ENCODE measurements at places on chromosomes 4 and X.

DNA sequence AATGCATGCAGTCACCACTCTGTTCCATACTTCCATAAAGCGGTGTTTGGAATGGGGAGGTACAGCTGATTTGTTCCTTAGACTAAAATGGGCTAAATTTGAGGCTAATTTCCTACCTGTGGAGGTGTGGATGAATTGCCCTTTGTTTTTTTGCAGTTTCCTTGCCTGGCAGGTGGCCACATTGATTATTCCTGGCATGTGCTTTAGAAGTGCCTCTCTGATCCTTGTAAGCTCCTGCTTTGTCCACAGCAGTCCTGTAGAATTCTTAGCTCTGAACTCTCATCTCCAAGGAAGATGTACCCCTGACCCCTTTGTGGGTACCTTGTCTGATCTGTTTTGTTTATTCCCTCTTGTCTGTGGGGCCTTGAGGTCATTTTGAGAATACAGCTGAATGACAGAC lies 136.8 kb downstream of the ADGRL3 start:
- H3K27ac ChIP-seq, result no peak overlapping the region
- H3K27me3 ChIP-seq, result no peaks in the 10 kb centered on the region
- no peaks in the 10 kb centered on the region for H3K36me3 ChIP-seq
- H3K4me3 ChIP-seq, result no peak overlapping the region

DNA sequence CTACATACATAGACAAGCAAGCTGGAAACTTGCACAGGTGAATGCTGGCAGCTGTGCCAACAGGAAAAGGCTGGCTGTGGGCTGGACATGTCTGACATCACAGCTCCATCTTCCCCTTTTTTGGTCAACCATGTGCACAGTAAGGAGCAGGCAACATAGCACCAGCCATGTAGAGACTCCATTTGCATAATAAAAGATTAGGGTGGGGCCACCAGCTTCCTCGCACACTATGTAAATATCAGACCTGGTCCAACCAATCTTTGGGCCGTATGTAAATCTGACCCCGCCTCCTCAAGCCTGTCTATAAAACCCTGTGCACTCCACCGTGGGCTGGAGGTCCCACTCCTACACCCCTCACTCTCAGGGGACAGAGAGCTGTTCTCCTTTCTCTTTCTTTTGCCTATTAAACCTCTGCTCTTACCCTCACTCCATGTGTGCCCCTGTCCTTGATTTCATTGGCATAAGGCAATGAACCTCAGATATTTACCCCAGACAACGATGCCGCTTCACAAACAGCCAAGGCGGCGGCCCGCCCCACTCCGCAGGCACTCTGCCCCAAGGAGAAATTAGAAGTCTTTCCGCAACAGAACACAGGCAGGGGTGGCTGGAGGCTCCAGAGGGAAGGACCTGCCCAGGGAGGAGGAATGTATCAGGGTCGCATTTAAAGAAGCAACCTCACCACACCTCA lies 862.2 kb downstream of the TRIML1 start:
- no peak for DNase-seq
- no peaks in the 10 kb centered on the region for H3K4me1 ChIP-seq
- H3K36me3 ChIP-seq, result no peaks in the 10 kb centered on the region
- no peak overlapping the region for H3K27ac ChIP-seq

- no peak for DNase-seq
- H3K4me3 ChIP-seq, result no peak overlapping the region
- no peaks in the 10 kb centered on the region for H3K27me3 ChIP-seq
- no peak overlapping the region for H3K27ac ChIP-seq
- no peaks in the 10 kb centered on the region for H3K36me3 ChIP-seq
Measured at GRCh38 chr4:169621731-169622492, 1.5 kb downstream of the CLCN3 start.

GRCh38 chr4:176359590-176359989 lies 39.8 kb downstream of the SPCS3 start:
- H3K27ac ChIP-seq, result no peak overlapping the region
- no peak for DNase-seq
- no peaks in the 10 kb centered on the region for H3K36me3 ChIP-seq
- no peaks in the 10 kb centered on the region for H3K4me1 ChIP-seq
- H3K27me3 ChIP-seq, result no peaks in the 10 kb centered on the region
- H3K4me3 ChIP-seq, result no peak overlapping the region

GRCh38 chr4:2785613-2786012 lies 7.3 kb upstream of the SH3BP2 start:
- peaks cover 14% of the 10 kb centered on the region for H3K4me1 ChIP-seq
- no peaks in the 10 kb centered on the region for H3K27me3 ChIP-seq

DNA sequence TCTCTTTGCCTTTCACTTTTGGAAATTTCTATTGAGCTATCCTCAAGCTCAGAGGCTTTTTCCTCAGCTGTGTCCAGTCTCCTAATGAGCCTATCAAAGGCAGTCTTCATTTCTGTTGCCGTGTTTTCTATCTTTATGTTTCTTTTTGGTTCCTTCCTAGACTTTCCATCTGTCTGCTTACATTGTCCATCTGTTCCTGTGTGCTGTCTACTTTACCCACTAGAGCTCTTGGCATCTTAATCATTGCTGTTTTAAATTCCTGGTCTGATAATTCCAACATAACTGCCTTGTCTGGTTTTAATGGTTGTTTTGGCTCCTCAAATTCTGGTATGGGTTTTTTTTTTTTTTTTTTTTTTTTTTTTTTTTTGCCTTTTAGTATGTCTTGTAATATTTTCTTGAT lies 9.3 kb upstream of the PDE6B start:
- no peak overlapping the region for H3K4me3 ChIP-seq
- H3K36me3 ChIP-seq, result no peaks in the 10 kb centered on the region
- no peak for DNase-seq
- no peaks in the 10 kb centered on the region for H3K4me1 ChIP-seq
- peaks cover 11% of the 10 kb centered on the region for H3K27me3 ChIP-seq

DNA sequence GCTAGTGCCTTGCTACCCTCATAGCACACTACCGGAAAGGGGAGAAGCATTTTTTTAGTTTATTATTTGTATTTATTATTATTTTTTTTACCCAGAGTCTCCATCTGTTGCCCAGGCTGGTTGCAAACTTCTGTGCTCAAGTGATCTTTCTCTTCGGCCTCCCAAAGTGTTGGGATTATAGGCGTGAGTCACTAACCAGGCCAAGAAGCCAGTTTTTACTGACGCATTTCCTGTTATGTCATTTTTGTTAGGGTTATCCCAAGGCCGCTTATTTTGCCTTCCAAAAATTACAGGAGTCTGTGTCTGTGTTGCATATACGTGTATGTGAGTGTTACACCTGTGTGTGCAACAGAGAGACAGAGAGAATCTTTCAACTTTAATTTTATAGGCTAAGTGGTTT lies 404.5 kb downstream of the GBA3 start:
- no peaks in the 10 kb centered on the region for H3K36me3 ChIP-seq
- H3K4me3 ChIP-seq, result no peak overlapping the region
- no peaks in the 10 kb centered on the region for H3K27me3 ChIP-seq
- no peaks in the 10 kb centered on the region for H3K4me1 ChIP-seq
- no peak overlapping the region for H3K27ac ChIP-seq

- DNase-seq, result no peak
- no peaks in the 10 kb centered on the region for H3K4me1 ChIP-seq
- no peaks in the 10 kb centered on the region for H3K36me3 ChIP-seq
- no peak overlapping the region for H3K4me3 ChIP-seq
- no peaks in the 10 kb centered on the region for H3K27me3 ChIP-seq
- no peak overlapping the region for H3K27ac ChIP-seq
Measured at GRCh38 chr4:12399781-12400180, 971.1 kb upstream of the HS3ST1 start.

DNA sequence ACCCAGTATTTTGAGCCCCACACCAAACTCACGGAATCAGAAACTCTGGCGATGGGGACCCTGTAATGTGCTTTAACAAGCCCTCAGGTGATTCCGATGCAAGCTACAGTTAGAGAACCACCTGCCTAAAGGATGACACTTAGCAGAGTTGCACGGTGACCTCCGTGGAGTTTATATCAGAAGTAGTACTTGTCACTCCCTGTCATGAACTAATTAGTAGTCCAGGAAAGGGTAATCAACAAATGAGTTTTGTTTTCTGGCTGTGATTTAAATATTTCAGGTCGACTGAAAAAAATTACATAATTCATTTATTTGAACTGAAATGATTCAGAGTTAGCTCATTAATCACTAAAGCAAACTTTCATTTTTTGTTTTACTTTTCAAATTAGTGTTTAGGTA lies 56.4 kb downstream of the TMA16 start:
- H3K4me3 ChIP-seq, result no peak overlapping the region
- peaks cover 3% of the 10 kb centered on the region for H3K4me1 ChIP-seq
- no peak for DNase-seq
- no peaks in the 10 kb centered on the region for H3K36me3 ChIP-seq
- H3K27me3 ChIP-seq, result no peaks in the 10 kb centered on the region

DNA sequence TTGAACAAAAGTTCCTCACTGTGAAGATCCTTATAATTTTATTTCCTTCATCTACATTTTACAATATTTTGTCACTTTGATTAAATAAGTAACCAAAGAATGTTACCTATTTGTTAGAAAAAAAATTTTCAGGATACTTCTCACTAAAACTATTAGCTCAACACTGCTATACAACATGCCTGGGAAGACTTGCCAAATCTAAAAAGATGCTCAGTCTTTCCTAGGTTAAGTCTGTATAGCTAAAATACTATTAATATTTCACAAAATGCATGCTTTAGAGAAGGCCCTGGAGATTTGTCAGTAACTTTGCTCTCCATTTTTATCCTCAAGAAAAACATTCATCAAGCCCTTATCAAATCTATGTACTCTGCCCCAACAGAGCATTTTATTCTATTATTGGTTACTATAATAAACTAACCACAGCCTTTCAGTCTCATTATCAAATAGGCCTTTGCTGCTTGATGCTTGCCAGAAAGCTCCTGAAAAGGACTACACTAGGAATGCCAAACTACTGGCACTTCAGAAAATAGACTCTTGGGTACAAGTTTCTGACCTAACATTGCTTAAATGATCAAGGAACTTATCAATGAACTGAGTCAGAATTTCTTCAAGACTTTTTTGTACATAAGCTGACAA lies 17.7 kb downstream of the NEK1 start:
- H3K27me3 ChIP-seq, result no peaks in the 10 kb centered on the region
- H3K27ac ChIP-seq, result no peak overlapping the region
- H3K36me3 ChIP-seq, result peaks cover 4% of the 10 kb centered on the region

DNA sequence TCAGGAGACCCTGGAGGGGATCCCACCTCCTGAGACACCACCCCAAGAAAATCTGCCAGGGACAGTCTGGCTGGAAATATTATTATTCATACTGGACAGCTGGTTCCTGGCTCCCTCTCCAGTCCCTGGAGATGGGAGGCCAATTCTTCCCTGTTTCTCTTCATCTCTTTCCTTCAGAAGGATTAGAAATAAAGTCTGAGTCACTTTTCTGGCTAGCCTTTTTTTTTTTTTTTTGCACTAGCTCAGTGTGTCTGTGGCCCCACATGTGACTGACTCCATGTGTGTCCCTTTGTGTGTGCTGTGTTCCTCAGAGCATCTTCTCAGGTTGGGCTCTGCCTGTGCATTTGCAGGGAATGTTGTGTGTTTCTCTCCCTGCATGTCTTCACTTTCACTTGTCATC lies 1.8 kb upstream of the FRMPD3 start:
- H3K27me3 ChIP-seq, result peaks cover 62% of the 10 kb centered on the region
- no peak overlapping the region for H3K4me3 ChIP-seq
- no peaks in the 10 kb centered on the region for H3K4me1 ChIP-seq
- DNase-seq, result no peak
- H3K36me3 ChIP-seq, result no peaks in the 10 kb centered on the region

DNA sequence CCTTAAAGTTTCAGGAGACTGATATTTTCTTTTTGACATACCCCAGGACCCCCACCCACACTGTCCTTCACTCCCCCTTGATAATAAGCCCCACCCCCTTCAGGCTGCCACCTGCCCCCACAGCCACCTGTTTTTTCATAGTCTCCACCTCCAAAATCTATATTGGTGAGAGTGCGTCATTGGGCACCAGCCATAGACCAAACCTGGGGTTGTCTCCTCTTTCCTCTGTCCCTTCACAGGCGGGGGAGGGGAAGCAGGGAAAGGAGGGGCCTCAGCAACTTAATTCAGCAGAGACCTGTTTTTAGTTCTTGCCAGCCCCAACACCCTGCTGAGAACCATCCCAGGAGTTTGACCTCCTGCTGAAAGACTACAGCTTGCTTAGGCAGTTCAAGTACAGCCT lies 1.1 kb downstream of the ARHGAP36 start:
- no peaks in the 10 kb centered on the region for H3K4me1 ChIP-seq
- no peak overlapping the region for H3K4me3 ChIP-seq
- H3K27me3 ChIP-seq, result peaks cover 28% of the 10 kb centered on the region
- no peak for DNase-seq
- no peak overlapping the region for H3K27ac ChIP-seq
- H3K36me3 ChIP-seq, result no peaks in the 10 kb centered on the region

DNA sequence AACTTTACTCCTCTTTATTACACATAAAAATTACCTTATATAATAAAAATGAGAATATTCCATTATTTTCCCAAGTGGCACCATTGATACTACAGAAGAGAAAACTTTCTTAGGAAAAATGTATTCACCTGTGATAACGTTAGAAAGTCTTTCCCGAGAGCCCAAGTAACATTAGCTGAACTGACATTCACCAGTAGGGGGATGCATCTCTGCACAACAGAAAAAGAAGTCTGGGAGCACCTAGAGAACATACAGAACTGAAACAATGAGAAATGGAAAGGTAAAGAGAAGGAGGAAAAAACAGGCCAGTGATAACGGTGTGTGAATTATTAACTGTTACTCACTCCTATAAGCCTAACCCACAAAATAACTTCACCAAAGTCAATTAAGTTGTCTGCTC lies 423.3 kb downstream of the CENPC start:
- H3K4me3 ChIP-seq, result no peak overlapping the region
- H3K27me3 ChIP-seq, result no peaks in the 10 kb centered on the region
- DNase-seq, result no peak
- H3K27ac ChIP-seq, result no peak overlapping the region
- H3K36me3 ChIP-seq, result no peaks in the 10 kb centered on the region

GRCh38 chr4:80101792-80102116 lies 28.7 kb upstream of the ANTXR2 start:
- H3K27me3 ChIP-seq, result no peaks in the 10 kb centered on the region
- DNase-seq, result no peak
- no peaks in the 10 kb centered on the region for H3K4me1 ChIP-seq
- no peaks in the 10 kb centered on the region for H3K36me3 ChIP-seq
- H3K4me3 ChIP-seq, result no peak overlapping the region
- no peak overlapping the region for H3K27ac ChIP-seq

All from adrenal gland (tissue), 19 donors.